GM20000 (cell line): ENCODE measurements at places on chromosomes 2 and 18.
A peak's percentile ranks its signal among the peaks of the same experiment; 100 is the strongest.

DNA sequence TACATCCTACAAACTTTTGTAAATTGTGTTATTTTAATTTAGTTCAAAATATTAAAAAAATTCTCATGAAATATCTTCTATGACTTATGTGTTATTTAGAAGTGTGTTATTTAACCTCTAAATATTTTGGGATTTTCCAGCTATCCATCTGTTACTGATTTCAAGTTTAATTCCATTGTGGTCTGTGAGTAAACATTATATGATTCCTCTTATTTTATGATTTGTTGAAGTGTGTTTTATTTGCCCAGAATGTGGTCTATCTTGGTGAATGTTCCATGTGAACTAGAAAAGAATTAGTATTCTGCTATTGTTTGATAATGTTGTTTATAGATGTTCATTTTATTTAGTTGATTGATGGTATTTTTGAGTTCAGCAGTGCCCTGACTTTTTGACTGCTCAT, 136.0 kb downstream of the ZNF804A start:
- DNase-seq = no peak

DNA sequence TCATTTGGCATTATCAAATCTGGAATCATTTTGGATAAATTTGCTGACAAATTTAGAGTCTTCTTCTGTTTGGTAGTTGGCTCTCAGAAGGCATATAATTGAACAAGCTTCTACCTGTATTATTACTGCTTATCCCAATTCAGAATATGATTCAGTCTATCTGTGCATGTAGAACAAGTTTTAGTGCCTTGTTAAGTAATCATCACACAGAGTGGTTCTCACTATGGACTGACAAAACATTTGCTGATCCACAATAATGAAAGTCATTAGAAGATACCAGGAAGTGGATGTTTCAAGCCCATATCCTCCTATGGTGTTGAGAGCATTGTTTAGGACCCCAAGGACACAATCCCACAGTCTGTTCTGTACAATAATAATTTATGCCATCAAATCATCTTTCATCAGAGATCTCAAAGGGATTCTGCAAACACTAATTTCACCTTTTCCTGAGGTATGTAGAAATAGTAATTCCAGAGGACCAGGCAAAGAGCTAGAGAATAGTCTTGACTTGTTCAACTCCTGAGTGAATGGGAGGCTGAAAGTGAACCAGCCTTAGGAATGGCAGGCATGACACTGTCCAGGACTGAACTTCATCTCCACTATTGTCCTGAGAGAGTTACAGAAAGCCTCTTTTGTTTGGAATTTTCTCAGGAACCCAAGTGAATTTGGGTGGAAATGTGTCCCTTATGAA, 29.6 kb upstream of the DSC1 start:
- no peak for DNase-seq

GRCh38 chr2:154433010-154433409, 265.5 kb upstream of the KCNJ3 start:
- DNase-seq = no peak

- no peak for DNase-seq
Measured at GRCh38 chr2:148901142-148901541, 26.1 kb downstream of the KIF5C start.

DNA sequence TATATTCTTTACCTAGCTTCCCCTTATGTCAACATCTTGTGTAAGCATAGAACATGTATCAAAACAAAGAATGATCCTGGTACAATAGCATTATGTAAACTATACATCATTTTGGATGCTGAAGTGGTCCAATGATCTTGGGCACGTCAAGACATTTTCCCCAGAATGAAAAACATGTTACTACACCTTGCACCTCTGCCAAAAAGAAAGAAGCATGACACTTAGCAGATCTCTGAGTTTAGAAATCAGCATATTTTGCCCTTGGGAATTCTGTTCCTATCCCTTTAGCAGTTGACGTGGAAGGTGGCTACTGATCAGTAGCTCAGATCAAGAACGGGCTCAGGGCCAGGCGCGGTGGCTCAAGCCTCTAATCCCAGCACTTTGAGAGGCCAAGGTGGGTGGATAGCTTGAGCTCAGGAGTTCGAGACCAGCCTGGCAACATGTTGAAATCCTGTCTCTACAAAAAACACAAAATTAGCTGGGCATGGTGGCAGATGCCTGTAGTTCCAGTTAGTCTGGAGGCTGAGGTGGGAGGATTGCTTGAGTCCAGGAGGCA, 1.7 kb upstream of the LCLAT1 start:
- no peak for DNase-seq

GRCh38 chr2:119735565-119735964, 24.2 kb upstream of the PTPN4 start:
- DNase-seq = no peak

DNA sequence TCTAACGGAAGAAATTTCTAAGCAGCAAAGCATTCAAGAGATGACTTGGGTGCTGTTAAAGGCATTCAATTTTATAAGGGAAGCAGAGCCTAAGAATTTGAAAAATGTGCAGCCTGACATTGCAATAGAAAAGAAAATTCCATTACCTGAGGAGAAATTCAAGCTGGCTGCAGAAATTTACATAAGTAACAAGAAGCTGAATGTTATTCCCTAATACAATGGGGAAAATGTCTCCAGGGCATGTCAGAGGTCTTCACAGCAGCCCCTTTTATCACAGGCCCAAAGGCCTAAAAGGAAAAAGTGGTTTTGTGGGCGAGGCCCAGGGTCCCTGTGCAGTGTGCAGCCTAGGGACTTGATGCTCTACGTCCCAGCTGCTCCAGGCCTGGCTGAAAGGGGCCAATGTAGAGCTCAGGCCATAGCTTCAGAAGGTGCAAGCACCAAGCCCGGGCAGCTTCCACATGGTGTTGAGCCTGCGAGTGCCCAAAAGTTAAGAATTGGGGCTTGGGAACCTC, 306.7 kb downstream of the RDH14 start:
- DNase-seq = no peak

- DNase-seq = no peak
Measured at GRCh38 chr2:18186816-18187613, 308.5 kb downstream of the KCNS3 start.

- DNase-seq = peak; percentile 68
Measured at GRCh38 chr2:131156452-131157149, 51.5 kb downstream of the PLEKHB2 start.

- DNase-seq = no peak
Measured at GRCh38 chr2:219687272-219687671, 59.8 kb downstream of the SLC4A3 start.

DNA sequence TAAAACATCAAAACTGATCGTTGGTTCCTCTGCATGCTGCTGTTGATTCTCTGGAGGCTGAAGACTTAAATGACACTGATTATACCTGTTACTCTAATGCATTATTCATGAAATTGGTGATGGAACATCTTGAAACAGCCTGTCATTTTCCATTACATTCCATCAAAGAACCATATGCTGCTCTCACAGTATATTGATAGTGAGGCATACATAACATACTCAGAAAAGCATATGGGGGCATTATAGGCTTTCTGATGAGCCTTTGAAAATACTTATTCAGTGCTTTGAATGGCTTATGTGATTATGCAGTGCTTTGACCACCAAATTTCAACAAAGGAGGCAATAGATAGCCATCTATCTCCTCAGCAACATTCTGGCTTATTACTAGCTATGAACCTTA, 392.1 kb downstream of the CDH19 start:
- no peak for DNase-seq

DNA sequence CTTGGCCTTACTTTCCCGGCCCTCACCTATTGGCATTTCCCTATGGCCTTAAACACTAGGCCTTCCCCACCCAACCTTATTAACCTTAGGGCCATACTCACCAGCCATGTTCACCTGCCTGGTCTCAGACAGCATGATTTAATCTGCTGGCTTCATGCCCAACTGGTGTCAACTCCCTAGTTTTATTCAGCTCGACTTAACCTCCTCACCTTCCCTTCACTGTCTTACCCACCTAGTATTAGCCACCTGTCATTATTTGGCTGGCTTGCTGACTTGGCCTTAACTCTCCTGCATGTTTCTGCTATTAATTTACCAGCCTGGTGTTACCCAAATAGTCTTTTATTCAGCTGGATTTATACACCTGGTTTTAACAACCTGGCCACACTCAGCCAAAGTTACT, 136.0 kb upstream of the ZSWIM2 start:
- no peak for DNase-seq

GRCh38 chr2:73851274-73851673, 22.5 kb downstream of the STAMBP start:
- DNase-seq = no peak

DNA sequence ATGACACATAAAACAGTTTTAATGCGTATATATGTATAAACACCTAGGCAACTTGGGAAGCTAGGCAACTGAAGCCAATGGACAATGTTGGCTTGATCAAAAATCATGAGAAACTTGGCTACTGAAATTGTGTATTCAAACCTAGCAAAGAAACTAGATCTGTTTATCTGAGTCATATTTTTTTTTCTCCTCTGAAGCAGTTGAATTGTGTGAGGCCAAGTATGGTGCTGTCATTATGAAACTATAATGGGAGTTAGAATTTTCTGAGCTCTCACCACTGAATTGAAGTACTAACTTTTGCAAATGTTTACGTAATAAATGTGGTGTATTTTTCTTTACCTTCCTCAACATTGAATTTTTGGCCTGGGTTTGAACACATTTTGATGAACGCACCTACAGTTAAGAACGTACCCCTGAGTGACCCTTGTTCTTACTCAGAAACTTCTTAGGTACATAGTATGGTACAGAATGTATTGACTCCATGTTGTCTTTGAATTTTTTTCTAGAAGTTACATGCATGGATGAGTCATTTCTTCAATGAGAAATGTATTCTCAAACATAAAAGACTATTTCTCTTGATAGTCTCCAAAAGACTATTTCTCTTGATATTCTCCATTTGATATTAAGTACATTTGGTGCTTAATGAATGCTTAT, 23.8 kb downstream of the CD28 start:
- peak; percentile 26 for DNase-seq

DNA sequence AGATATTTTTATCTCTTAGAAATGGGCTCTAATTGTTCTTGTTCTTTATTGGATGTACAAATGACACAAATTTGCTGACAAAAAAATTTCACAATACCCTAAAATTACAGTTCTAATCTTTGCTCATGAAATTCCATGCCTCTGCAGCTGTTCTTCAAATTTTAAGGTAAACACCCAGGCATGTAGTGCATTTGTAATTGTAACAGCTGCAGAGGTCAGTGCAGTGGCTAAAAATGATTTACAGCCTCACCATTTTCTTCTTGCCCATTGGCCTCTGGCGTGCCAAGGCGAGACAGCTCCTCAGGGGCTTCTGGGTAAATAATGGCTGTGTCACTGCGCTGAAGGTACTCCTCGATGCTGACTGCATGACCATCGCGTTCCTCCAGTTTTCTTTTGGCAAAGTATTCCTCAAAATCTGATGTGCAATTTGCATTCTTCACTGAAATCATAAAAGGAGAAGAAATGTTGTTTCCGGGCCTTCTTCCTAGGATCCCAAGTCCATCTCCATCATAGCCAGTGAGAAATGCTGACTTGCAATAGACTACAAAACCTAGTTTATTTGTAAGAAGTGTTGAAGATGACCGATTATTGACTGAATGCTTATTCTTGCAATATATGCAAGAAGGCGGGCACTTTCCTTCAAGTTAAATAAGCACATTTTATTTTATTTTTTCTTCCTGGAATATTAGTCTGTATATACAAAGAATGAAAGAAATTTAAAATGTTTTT, 115.2 kb downstream of the ZEB2 start:
- no peak for DNase-seq

DNA sequence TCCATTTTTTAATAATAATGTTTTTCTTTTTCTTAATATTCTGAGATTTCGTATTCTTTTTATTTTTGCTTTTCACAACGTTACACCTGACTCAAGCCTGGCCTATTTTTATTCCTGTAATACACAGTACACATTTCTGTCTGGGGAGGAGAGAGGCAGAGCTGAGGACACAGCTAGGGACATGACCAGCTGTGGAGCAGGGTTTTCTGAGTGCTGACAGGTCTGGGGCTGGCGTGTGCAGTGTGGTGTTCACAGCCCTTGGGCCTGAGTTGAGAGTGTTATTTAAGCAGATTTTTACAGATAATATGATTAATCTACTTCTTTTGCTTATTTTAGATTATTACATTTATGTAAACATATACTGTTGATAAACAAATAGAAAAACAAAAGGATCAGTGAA, 55.9 kb downstream of the ZAP70 start:
- no peak for DNase-seq

- no peak for DNase-seq
Measured at GRCh38 chr2:15691586-15692310, 100.1 kb downstream of the DDX1 start.

GRCh38 chr2:206462240-206462854, 19.0 kb downstream of the ADAM23 start:
- no peak for DNase-seq

- DNase-seq = peak; percentile 81
Measured at GRCh38 chr2:1550658-1551316, 137.5 kb downstream of the TPO start.

DNA sequence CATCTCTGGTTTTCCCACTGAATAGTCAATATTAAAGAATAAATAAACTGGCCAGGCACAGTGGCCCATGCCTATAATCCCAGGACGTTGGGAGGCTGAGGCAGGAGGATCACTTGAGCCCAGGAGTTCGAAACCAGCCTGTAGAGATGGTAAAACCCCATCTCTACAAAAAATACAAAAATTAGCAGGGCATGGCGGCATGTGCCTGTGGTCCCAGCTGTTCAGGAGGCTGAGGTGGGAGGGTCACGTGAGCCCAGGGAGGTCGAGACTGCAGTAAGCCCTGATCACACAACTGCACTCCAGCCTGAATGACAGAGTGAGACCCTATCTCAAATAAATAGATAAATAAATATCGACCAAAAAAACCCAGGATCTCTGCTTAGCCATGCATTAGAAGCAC, 50.2 kb upstream of the BIN1 start:
- DNase-seq = no peak

DNA sequence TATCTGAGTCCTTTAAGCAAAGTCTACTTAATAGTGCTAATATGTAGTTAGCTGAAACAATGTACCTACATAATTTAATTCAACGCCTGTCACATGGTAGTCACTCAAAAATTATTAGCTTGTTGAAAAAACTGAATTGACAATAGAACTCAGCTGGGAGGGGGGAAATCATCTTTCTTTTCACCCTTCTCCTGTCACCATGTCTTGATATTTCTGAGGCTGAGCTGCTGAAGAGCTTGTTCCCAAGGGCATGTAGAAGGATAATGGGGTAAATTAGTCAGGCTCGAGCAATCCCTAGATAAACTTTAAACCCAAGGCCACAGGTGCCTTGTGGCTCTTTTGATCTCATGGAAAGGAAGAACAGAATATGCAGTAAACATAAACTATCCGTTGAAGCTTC, 339.6 kb upstream of the LRATD1 start:
- DNase-seq = no peak

- DNase-seq = no peak
Measured at GRCh38 chr2:10658041-10658913, 31.5 kb downstream of the NOL10 start.

DNA sequence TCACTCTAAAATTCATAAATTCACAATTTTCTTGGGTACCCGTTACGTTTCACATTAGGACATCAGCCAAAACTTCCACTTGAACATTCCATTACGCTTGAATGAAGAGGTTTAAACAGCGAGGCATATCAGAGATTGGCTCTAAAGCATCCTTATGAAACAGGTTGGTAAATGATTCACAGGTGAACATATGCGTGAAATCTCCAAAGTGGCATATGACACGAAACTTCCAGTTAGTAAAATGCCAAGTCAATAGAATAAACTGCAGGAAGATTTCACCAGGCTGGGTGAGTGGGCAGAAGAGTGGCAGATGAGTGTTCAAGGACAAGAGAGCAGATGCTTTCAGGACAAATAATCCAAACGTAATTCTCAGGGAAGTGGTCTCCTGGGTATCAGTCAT, 33.9 kb upstream of the GLS start:
- no peak for DNase-seq
